Activated T-cell treated with anti-CD3 and anti-CD28 coated beads, Interleukin-2, amount 50 U/mL, for 48 hours (primary cell): ENCODE measurements at places on chromosomes 11 and 22.

- DNase-seq, result peak; percentile 39
Observed at GRCh38 chr22:46788441-46789172, 26.2 kb downstream of the TBC1D22A start.

DNA sequence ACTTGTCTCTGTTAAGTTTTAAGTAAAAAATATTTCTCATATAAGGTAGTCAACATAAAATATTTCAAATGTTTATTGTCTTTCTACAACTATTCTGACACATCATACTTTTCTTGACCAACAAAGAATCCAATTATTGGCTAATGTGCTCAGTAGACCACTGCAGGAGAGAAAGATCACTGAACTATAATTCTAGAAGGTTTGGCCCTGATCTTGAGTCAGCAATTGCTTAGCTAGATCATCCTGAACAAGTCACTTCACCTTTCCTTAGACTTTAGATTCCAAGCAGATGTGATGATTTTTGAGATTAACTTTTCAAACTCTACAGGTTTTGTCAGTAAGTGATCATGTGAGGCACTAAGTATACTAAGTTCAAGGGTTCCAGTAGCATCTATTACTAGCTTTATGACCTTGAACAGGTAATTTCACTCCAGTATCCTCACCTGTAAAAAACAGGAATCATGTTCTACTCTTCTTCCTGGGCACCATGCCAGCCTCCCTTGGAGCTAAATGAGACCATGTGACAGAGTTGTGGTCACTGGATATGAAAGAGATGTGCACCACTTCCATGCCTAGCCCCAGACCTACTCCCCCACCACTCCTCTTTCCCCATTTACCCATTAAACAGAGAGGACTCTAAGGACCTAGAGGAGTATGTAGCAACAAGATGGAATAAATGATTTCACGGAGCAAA is 17.3 kb downstream of the PGM2L1 start:
- no peak for DNase-seq

DNA sequence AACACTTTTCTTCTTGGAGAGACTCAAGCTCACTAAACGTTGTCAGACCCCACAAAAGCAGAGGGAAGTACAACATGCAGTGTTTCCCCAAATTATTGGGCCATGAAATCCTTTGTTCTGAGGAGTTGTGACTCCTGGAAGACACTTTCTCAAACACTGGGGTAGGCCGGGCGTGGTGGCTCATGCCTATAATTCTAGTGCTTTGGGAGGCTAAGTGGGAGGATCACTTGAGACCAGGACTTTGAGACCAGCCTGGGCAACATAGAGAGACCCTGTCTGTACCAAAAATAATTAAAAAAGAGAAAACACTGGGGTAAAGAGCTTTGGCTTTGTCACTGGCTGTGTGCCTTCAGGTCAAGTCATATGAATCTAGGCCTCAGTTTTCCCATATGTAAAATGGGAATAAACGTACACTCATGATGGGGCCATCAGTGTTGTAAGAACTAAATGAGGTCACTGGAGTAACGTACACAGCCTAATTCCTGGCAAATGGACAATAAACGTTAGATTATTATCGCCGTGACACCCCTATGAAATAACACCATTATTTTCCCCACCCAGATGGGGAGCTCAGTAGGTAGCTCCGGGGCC is 92.0 kb downstream of the RRM1 start:
- no peak for DNase-seq

GRCh38 chr22:44709881-44710392 is 7.9 kb downstream of the PRR5 start:
- no peak for DNase-seq

- peak; percentile 82 for DNase-seq
Observed at GRCh38 chr11:85682330-85683305, 3.4 kb downstream of the CCDC89 start.

GRCh38 chr22:45008186-45008681 is 1.6 kb downstream of the PHF21B start:
- DNase-seq, result peak; percentile 32

DNA sequence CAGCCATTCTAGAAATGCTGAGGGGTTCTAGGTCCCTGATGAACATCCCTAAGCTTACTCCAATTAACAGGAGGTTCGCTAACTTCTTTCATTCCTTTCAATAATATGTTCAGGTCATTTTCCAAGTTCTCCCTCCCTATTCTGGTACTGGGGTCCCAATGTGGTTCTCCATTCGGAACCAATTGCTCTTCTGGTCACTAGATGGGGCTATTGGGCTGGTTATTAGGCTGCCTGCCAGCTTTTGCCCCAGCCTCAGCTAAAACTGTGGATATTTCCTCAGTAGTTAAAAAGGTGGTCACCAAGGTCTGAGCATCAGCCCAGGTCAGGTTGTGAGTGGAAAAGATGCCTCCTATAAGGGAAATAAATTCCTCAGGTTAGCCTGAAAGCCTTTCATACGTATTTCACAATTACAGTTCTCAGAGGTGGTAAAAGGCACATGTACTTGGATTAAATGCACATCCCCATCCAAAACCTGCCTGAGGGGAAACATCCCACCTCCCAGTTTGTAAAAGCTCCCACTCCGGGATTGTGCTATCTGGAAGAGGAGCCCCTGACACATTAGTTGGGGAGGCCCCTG is 161.1 kb upstream of the CCDC179 start:
- DNase-seq, result no peak

- peak; percentile 73 for DNase-seq
Observed at GRCh38 chr22:49052023-49052538, 775.6 kb downstream of the BRD1 start.

DNA sequence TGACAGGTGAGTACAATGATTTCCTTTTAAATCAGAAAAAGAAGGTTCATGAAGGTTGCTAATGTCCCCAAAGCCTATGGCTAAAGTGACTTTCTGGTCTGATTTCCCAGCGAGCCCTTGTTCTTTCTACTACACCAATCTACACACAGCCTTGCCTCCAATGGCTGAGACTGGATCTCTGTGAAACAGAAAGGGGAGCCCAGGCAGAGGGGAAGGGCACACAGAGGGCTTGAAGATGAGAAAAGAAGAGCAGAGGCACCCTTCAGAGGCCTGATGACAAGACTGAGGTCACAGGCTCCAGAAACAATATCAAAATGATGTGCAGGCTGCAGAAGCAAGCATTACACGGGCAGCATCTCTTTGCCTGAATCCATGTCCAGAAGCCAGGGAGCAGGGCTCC is 1.5 kb downstream of the SYN3 start:
- DNase-seq, result no peak

DNA sequence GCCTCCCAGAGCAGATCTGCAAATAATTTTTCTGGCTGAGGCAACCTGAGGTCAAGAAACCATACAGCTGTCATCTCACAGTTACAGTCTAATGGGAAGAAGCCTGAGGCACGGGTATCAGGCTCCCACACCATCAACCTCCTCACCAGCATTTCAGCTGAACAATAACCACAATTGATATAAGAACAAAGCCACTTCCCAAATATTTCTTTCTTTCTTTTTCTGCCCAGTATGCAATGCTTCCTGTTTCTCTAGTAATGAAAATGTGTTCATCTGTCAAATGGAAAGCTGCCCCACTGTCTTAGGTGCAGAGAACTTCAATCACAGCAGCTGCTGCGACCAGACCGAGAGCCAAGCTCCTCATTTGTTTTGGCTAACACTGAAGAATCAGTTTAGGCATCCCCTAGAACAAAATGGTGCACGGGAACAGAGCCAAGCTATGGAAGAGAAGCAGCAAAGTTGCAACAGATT is 108.4 kb downstream of the BLID start:
- no peak for DNase-seq

DNA sequence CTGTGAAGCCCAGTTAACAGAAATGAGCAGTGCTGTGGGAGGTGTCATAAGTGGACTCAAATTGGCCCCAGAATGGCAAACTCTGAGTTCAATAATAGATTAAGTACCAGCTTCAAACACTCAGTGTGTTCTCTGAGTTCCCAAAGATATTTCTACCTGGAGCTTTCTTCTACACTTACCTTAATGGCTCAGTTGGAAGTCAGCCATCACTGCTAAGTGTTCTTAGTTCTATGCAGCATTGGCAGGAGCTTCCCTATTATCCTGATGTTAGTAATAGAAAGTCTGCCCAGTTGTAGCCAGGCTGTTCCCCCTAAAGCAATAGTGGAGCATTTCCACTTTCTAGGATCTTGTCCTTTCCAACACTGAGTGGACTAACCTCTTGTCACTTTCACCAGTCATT is 9.7 kb upstream of the PIK3IP1 start:
- no peak for DNase-seq

DNA sequence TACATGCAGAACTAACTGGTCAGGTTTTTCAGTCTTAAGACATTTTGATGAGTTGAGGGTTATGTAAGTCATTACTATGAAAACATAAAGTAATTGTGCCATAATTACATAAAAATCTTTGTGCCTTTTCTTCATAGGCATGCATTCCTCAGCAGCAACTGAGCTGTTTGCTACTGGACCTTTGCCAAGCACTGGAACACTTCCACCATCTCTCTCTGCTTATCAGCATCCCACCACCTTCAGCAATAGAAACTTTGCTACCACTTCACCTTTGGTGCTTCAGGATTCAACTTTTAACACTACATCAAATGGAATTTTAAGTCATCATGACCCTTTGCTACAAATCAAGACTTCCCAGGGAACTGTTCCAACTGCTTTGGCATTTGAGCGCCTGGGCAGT is 39.0 kb downstream of the QSER1 start:
- no peak for DNase-seq

DNA sequence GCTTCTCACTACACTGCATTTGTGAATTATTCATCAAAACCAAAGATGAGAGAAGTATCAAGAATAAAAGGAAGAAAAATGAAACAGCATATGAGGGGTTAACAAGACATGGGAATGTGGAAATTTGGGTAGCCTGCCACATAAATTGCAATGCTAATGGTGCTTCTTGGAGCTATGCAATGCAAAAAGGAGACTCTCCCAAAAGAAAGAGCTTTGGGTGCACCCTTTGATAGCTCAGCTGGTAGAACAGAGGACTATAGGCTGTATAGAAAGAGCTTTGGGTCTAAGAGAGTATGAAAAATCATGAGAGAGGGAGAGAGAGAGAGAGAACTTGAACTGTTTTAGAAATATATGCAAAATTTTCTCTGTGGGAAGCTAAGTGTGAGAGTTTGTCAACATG is 26.3 kb downstream of the SPA17 start:
- DNase-seq, result no peak

GRCh38 chr11:128215238-128215882 is 372.0 kb downstream of the ETS1 start:
- no peak for DNase-seq

DNA sequence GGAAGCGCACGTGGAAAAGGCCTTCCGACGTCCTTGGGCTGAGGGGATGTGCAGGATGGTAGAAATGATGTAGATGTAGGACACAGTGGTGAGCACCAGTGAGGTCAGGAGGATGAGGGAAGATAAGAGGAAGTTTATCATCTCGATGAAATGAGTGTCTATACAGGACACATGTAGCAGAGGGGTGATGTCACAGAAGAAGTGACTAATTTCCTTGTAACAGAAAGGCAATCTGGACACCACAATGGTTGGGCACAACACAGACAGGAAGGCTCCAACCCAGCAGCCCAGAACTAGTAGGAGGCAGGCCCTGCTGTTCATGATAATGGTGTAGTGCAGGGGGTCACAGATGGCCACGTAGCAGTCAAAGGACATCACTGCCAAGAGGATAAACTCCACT is 35.0 kb upstream of the OR6M1 start:
- no peak for DNase-seq

DNA sequence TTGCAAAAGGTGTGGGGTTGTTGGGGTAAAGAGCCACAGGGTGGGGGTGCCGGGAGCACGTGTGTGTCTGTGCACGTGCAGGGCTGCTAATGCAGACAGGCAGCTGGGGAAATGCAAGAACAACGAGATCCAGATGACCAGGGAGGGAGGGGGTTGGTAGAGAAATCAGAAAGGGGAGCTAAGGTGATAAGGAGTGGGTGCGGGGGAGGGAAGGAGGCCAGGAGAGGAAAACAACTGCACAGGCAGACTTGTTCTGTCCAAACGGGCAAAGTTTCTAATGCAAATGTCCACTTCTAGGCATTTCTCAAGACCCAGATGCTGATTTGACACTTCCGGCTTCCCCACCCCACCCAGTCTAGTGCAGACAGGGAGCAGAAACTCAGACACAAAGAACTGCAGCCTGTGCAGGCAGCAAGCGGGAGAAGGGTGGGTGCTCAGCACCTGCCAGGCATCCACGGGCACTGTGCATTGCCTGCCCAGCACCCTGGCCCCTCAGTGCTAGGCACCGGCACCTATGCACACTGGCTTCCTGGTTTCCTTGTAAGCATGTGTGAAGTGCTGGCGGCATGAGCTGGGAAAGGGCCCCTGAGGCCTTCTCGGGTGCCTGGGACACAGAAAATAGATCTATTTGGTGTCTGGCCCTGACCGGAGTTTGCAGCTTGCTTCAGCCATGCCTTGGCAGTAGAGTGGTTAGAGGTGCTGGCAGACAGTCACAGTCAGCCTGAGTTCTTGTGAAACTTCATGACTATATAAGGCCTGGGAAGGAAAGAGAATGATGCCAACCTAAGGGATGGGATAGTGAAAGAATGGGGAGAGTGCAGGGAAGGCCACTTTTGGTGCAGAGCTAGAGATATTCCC is 220.1 kb upstream of the SORL1-AS1 start:
- no peak for DNase-seq

DNA sequence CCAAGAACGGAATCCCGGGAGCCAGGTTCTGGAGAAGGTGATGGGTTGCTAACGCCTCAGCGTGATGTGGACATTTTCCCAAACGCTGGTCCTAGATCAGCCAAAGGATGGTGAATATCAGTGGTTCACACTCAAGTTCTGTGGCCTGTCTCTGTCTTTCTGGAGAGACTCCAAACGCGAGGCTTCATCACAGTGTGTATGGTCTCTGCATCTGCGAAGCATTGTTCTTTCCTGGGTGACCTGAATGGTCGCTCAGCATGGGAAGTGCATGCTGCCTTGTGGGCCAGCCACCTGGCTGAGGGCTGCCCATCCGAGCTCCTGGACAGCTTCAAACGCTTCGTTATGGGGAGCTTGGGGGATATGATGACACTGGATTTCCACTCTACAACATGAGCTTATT is 810.0 kb downstream of the TBC1D22A start:
- no peak for DNase-seq

DNA sequence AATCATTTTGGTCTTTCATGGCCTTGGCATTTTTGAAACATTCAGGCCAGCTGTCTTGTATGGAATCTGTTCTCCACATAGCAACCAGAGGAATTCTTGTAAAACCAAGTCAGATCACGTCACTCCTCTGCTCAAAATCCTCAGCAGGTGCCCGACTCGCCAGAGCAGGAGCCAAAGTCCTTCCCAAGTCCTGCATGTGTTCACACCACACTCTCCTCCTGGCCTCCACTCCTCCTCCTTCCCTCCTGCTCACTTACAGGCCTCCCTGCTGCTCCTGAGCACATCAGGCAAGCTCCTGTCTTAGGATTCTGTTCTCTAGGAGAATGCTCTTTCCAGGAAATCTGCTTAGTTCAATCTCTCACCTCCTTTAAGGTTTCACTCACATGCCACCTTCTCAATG is 6.9 kb upstream of the PSMC3 start:
- DNase-seq, result no peak

GRCh38 chr11:75428281-75428724 is 4.7 kb downstream of the KLHL35 start:
- peak; percentile 66 for DNase-seq

- no peak for DNase-seq
Observed at GRCh38 chr11:8365216-8365941, 101.7 kb upstream of the LMO1 start.

GRCh38 chr11:66693356-66694055 is 15.8 kb upstream of the RBM4B start:
- DNase-seq, result no peak

- no peak for DNase-seq
Observed at GRCh38 chr11:94090401-94090800, 38.2 kb upstream of the PANX1 start.
